Fibroblast of skin of back (primary cell): ENCODE measurements at places on chromosomes 3 and 15.

GRCh38 chr3:100562224-100562857 is 47.1 kb upstream of the ADGRG7 start:
- no peak for DNase-seq

GRCh38 chr3:136247855-136248590 is 2.1 kb upstream of the PCCB start:
- no peak for DNase-seq

- DNase-seq = no peak
Observed at GRCh38 chr3:135995766-135996165, 30.2 kb downstream of the PPP2R3A start.

DNA sequence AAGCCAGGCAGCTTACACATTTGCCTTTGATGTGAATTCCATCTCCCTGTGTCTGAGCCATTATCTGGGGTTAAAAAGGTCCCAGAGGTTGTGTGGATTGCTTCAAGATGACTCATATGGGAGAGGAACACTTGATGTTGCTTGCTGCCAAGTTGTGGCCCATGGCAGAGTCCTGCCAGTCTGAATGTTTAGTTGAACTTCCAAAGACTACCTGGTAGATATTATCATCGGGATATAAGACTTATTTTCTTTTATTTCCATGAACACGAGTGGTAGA is 85.6 kb downstream of the TJP1 start:
- peak; percentile 56 for DNase-seq

DNA sequence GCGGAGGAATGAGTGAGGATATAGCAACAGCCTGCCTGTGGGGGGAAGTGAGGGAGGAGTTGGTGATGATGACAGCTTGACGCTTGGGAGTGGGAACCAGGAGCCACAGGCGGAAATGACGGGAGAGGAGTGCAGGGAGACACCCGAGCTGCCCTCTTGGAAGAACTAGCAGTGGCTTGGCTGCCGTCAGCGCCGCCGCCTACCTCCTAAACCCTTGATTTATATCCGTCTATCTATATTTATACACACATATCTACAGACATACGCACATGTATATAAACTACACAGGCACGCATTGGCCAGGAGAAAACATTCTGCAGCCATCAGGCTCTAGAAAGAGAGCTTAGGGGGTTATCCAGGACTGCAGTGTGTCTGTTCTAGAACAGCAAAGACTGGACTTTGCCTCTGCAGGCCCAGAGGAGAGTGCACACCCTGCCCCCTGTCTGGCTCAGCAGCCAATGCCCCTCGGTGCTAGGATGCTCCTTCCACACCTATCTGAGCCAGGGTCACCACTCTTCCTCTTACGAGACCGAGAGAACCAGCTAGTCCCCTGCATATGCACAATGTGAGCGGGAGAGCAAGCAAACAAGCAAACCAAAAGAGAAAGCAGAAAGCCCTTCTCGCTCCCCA is 45.3 kb upstream of the MAGEF1 start:
- DNase-seq = peak; percentile 92

DNA sequence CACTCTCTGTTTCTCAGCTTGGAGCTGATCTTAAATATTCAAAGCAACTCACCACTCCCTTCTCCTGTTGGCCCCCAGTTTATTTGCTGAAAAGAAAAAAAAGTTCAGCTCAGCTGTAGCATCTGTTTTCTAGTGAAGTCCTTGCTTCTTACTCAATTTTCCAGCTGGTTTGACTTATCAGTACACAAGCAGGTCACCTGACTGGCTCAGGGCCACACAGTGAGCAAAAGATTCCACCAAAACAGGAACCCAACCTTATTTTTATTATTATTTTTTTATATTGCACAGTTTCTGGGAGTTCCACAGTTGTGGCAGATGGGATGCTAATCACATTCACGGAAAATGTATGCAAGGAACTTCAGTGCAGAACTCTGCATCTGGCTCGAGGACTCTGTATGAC is 390.7 kb upstream of the RGMA start:
- DNase-seq = no peak

DNA sequence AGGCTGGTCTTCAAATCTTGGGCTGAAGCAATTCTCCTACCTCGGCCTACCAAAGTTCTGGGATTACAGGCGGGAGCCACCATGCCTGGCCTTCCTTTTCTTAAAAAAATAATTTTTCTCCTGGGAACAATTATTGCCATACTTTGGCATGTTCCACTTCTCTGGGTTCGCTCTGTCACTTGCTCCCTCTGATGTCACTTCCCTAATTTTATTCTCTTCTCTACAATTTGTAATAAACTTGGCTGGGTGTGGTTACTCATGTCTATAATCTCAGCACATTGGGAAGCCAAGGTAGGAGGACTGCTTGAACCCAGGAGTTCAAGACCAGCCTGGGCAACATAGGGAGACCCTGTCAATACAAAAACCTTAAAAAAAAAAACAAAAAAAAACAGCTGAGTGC is 6.1 kb upstream of the IMPDH2 start:
- no peak for DNase-seq

DNA sequence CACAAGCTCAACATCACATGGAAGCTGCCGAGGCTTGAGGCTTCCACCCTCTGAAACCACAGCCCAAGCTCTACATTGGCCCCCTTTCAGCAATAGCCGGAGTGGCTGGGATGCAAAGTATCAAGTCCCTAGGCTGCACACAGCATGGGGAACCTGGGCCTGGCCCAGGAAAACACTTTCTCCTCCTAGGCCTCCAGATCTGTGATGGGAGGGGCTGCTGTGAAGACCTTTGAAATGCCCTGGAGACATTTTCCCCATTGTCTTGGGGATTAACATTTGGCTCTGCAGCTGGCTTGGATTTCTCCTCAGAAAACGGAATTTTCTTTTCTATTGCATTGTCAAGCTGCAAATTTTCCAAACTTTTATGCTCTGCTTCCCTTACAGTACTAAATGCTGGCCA is 18.2 kb downstream of the HRG start:
- DNase-seq = no peak

- DNase-seq = no peak
Observed at GRCh38 chr15:70801109-70801508, 37.8 kb upstream of the UACA start.

GRCh38 chr3:188217726-188218125 is 63.8 kb downstream of the LPP start:
- peak; percentile 76 for DNase-seq
